ENCODE measurements at places on chromosomes 3 and 15. TPM values are rescaled to one million over a fixed set of nuclear protein-coding genes. Genes with fewer than 3 reads are reported as not detected.

DNA sequence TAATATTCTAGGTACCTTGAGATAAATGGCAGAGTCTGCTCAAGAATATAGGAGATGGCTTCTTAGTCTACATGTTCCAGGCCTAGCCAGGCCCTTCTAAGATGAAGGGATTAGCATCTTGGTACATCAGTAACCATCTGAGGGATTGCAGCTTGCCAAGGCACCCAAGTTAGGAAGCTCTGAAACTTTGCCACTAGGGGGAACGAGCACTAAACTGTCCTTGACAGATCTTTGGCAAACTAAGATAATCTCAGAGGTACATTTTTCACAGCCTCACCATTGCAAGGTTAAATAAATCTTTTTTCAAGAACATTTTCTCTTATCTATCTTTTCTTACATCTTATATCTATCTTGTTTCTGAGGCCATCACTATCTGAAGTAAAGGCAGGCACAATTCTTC, 351.2 kb downstream of the RAP2B start:
- DNase-seq: peak; percentile 20

GRCh38 chr3:46859001-46859710, 4.1 kb downstream of the MYL3 start:
- no peak for DNase-seq

DNA sequence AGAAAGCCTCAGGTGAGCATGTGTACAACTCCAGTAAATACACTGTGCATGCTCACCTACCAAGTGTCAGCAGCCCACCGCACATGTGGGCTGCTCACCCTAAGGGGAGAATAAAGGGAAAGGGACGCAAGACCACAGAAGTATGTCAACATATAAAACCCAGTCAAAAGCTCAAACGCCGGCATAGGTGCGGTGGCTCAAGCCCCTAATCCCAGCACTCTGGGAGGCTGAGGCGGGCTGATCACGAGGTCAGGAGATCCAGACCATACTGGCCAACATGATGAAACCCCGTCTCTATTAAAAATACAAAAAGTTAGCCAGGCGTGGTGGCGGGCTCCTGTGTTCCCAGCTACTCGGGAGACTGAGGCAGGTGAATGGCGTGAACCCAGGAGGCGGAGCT, 732.1 kb downstream of the ZPLD1 start:
- DNase-seq: no peak

DNA sequence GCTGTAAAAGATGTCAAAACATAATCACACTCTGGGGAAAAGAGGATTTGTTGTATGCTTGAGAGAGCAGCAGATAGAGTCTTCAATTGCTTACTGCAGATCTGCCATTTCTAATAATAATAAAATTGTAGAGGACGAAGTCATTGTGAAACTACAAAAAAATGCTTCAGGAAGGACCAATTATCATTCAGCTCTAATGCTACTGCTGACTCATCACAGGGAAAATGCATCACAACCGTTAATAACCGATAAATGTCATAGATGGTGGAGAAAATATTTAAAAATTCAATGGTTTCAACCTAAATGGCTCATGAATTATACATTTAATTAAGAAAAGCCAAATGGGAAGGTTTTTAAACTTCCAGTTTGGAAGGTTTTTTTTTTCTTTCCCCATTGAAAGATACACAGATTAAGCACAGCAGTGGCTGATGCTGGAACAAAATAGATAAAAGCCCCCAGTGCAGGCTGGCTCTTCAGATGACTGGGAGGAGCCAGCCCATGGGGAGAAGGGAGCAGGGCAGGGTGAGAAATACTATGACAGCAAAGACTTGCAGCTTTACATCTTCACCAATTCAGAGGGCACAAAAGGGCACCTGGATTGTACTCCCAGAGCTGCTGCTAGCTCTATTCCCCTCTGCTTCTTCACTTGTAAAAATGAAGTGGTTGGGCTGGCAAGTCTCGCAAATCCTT, 196.1 kb downstream of the CNTN6 start:
- DNase-seq: no peak

DNA sequence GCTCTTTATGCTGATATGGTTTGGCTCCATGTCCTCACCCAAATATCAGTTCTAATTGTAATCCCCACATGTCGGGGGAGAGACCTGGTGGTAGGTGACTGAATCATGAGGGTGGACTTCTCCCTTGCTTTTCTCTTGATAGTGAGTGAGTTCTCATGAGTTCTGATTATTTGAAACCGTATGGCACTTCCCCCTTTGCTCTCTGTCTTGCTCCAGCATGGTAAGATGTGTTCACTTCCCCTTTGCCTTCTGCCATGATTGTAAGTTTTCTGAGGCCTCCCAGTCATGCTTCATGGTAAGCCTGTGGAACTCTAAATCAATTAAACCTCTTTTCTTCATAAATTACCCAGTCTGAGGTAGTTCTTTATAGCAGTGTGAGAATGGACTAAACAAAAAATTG, 107.6 kb downstream of the IMPG2 start:
- DNase-seq: no peak

DNA sequence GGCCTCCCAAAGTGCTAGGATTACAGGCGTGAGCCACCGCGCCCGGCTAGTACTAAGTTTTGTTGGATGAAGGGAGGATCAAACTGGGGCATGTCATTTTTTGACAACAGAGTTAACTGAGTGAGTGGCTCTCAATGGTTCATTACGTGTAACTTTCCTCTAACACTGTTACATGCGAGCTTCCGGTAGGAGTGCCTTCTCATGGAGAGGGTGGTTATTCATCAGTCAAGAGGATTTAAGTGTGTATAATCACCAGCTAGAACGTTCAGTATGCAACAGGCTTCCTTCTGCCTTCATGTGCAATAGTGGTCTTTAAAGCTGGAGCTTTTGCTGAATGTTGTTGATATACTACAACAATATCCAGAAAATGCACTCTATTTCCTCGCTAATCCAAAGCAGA, 19.1 kb upstream of the GOLGA8A start:
- no peak for DNase-seq

DNA sequence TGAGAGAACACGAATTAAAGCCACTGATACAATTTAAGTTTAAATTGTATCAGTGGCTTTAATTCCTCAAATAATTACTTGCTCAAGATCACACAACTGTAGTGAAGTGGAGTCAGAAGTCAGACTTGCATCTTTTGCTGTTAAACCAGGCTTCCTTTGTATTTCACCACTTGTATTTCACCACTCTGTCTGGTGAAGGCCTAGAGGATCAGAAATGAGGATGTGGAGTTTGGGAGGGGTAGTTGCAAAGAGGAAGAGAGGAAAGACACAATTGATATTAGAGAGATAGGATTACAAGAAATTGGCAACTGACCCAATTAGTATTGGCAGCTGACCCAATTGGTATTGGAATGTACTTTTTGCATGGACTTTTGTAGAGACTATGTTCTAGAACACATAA, 288.1 kb upstream of the GPR149 start:
- no peak for DNase-seq

DNA sequence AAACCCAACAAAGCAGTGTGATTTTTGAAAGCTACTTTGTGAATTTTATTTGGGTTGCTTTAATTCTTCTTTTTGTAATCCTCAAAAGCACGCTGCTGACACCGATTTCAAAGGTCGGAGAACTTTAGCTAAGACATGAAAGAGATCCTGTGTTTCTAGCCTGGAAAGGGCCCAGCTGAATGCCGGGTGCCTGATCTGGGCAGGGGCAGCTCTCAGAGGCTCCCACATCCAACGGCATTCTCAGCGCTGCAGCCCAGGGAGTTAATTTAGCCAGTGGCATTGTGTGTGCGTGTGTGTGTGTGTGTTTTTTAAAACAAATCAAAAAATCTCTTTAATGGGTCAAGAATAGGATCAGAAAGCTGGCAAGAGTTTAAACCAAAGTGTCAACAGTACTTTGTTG, 6.6 kb downstream of the RBP1 start:
- no peak for DNase-seq

- no peak for DNase-seq
Measured at GRCh38 chr15:31024979-31025378, 33.6 kb upstream of the MTMR10 start.

- no peak for DNase-seq
Measured at GRCh38 chr3:159856590-159857104, 132.0 kb upstream of the IL12A start.

DNA sequence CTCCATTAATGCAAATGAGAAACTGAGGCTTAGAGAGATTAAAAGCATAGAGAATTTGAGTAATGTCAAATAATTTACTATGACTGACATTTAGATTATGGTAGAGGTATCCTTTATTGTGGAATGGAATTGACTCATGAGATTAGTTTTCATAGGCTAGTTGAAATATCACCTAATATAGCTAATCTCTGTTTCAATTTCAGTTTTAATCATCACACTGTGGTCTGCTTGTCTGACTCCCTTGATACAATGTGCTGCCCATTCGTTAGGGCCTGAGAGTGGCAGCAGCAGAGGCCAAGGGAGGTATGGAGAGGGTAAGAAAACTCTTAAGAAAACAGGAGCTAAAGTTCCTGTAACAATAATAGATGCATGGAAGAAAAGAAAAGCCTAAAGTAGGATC, 13.2 kb upstream of the ZBTB20 start:
- DNase-seq: no peak

DNA sequence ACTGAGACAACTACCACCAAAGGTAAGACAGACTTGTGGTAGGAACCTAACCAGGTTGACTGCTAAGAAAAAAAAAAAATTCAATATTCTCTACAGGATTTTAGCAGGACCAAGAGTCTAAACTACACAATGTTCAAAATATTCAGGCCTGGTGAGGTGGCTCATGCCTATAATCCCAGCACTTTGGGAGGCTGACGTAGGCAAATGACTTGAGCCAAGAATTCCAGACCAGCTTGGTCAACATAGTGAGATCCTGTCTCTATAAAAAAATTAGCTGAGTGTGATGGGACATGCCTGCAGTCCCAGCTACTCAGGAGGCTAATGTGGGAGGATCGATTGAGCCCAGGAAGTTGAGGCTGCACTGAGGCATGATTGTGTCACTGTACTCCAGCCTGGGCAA, 341.6 kb upstream of the WNT5A start:
- no peak for DNase-seq

GRCh38 chr3:151367448-151367847, 17.1 kb downstream of the P2RY12 start:
- DNase-seq: no peak

DNA sequence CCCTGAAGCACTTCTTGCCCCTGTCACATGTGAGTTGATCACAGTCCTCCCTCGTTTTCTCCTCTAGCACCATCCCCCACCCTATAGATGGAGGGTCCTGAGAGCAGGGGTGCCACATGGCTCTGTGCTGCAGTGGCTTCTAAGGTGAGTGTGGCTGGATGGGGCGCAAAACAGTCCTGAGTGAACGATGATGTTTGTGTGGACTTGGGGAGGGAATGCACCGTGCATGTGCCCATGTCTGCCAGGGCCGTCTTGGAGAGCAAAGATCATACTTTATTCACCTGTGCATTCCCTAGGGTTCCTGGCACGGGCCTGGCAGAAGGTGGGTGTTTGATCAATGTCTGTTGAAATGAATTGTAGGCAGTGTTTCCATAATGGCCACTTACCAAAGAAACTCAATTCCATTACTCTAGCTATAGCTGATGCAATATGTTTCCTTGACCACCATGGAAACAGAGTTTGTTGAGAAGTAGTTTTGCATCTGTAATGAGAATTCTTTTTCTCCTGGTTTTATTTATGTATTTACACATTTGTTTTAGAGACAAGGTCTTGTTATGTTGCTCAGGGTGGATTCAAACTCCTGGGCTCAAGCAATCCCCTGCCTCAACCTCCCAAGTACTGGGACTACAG, 58.0 kb downstream of the ABTB1 start:
- no peak for DNase-seq

DNA sequence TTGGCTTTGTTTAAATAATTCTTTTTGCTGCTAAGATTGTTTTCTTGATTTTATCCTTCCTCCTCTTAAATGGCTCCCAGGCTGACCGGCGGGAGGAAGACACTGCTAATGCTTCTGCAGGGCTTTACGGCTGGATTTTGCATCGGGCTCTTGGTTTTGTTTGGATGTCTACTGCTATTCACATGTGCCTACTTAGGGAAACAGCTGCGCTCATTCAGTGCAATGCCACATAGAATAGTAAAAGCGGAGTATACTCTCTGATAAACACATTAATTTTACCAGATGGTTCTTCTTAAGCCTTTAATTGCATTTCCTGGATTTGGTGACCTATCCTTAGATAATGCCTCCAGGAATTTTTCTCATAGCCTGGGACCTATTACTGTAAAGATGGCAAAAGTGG, 146.6 kb downstream of the THSD4 start:
- DNase-seq: no peak

Gene GOLGA6L7
- total RNA-seq: not detected

Gene BNC1
- total RNA-seq: 85.3 TPM

Gene TMEM42
- 11.8 TPM for total RNA-seq

Gene GPR62
- total RNA-seq: not detected

Gene LRRC3B
- not detected for total RNA-seq

Gene PAQR9
- not detected for total RNA-seq
